Dorsolateral prefrontal cortex (tissue), 122 donors: ENCODE measurements at places on chromosomes 16 and 17.

GRCh38 chr16:4902038-4902437, 34.9 kb downstream of the PPL start:
- DNase-seq: no peak

- DNase-seq: no peak
Observed at GRCh38 chr17:7974638-7975131, 27.7 kb upstream of the GUCY2D start.

DNA sequence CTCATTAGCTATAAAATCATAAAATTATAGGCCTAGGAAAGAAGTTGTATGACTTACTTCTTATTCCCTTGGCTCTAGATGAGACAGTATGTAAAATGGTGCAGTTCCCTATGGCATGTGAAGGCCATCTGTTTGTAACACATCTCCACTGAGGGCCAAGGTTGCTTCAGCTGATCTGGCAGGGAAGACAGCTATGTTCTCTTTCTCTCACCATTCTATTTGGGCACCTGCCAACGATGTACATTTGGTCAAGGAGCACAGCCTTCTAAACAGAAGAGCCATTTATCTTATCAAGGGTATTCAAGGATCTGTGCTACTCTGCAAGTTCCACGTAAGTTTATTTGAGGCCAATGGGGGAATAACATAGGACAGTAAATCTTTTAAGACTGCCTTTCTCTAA, 129.8 kb upstream of the TOM1L1 start:
- no peak for DNase-seq

DNA sequence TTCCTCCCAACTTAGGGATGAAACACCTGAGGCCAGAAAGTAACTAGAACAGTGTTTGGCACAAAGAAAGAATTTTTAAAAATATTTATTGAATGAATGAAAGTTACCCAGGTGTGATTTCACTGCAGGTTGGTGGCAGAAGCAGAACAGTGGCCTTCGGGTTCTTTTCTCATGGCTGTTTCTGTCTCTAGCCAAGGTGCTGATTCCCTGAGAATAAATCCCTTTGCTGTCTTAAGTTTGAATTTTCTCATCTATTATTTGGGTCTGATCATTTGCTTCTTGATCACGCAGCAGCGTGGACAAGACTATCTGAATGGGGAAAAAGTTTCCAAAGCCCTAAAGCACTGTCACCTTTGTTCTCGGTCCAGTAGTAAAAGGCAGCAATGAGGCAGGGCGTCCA, 73.1 kb upstream of the KIFC3 start:
- no peak for DNase-seq

- DNase-seq: peak; percentile 47
Observed at GRCh38 chr17:7479213-7480088, at the start of gene ZBTB4. Gene ZBTB4 (minus strand): TSS chr17:7479631. CDS start chr17:7466801, 12,830 bp downstream.

- no peak for DNase-seq
Observed at GRCh38 chr17:83147280-83147679, 67.9 kb downstream of the METRNL start.

DNA sequence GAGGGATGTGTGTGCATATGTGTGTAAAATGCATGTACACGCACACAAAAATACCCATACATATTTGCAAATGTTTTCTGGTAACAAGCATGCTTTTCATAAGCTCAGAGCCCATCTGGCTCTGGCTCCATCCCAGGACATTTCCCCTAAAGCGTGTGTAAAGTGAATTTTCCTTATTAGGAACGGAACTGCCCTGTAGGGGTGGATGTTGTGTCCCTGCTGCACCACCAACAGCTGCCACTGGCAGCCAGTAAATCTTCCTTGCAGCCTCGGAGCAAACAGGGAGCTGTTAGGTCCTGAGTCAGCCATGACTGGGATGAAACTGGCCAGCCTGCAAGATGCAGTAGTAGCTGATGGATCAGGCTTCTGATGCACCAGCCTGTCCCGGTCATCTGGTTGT, 393.5 kb downstream of the UTP18 start:
- peak; percentile 66 for DNase-seq

- no peak for DNase-seq
Observed at GRCh38 chr17:9900044-9900594, 5.0 kb downstream of the RCVRN start.

GRCh38 chr17:82016061-82016874, 6.4 kb downstream of the CENPX start:
- DNase-seq: no peak

GRCh38 chr17:68587026-68587425, 14.1 kb downstream of the FAM20A start:
- no peak for DNase-seq

DNA sequence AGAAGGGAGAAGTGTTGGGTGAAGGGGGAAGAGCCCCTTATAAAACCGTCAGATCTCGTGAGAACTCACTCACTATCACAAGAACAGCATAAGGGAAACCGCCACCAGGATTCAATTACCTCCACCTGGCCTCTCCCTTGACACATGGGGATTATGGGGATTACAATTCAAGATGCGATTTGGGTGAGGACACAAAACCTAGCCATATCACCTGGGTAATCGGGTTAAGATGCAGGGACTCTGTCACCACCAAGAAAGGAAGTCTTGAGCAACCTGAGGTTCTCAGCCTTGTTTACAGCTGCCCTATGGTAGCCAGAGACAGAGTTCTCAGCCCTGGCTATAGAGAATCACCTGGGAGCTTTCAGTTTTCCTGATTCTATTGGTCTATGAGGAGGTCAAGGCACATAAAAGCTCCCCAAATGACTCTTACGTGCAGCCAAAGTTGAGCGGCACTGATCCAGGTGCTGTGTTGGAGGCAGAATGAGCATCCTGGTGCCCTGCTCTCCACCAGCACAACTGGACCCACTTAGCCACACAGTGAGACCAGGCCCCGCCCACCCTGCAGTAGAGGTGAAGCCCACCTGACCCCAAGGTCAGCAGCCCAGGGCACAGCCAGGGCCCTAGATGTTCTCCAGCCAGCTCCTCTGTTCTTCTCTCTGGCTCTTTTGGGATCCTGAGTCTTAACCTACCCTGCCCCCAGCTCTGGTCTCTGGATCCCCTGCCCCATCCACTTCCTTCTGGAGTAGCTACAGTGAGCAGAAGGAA, 138.5 kb upstream of the CDH5 start:
- DNase-seq: no peak

DNA sequence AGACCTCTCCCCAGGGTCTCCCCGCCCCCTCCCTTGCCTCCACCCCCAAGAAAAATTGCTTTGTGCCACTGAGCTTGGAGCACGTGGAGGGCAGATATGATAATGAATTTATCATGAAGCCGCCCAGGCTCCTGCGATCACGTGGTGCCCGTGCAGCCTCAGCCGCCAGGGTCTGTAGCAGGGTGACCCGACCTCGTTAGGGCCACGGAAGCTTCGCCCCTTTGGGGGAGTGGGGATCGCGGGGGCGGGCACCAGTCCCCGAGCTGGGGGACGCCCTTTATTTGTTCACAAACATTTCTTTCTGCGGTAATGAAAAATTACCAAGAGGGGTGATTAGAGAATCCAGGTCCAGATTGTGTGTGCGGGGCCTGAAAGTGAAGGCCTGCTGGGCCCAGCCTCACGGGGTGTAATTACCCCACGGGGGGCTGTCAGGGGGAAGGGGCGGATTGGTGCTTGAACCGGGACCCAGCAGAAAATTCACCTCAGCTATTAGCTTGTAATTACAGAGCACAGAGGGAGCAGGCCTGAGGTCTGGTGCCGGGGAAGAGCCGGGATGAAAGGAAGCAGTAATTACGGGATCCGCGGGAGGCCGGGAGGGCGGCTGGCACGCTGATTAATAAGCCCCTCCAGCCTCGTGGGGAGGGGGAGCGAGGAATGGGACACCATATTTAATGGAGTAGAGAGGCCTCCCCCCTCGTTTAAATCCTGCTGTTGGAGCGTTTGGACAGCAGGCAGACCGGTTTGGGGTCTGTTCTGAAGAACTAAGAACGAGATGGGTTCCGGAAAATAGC, 13.3 kb downstream of the GSE1 start:
- no peak for DNase-seq

- DNase-seq: no peak
Observed at GRCh38 chr17:17067257-17067656, 25.0 kb downstream of the MPRIP start.

- DNase-seq: peak; percentile 65
Observed at GRCh38 chr17:73401911-73402310, 90.1 kb upstream of the CDC42EP4 start.

DNA sequence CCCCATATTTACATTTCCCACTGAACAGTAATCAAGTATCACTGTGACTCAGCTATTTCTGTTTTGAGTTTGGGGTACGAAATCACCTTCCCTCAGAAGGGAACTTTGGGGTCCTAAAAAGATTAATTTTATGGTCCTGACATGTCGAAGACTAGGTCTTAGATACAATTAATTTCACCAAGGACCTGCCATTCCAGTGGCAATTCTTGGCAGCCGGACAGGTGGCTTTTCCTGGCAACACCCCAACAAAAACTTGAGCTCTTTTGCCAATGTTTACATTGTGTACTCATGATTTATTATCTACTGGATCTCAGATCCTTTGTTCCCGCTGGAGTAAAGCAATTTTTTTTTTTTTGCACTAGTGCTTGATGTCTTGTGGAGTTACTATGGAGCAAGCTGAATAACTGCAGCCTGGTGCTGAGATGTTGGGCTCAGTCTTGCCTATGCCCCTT, 14.4 kb downstream of the SLFN5 start:
- DNase-seq: no peak

GRCh38 chr17:61402978-61403800, 3.5 kb downstream of the TBX2 start:
- no peak for DNase-seq

- DNase-seq: no peak
Observed at GRCh38 chr16:50066482-50067289, 916 bp downstream of the HEATR3 start.

DNA sequence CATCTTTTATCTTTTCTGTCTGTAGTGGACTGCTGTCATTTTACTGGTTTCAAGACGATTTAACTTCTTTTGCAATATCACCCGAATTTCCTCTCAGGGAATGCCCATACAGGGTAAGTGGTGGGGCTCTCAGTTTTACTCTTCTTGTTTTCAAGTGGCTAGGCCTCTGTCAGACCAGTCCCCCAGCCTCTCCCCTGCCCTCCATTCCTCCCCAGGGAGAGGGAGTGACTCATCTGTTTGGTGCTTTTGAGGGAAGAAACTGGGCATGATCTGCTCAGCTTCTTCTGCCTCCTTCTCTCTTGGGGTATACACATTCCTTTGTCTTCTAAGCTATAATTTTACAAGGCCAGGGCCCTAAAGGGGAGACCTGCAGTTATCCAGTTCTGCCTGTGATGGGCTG, 332.0 kb downstream of the CBLN1 start:
- DNase-seq: no peak

- DNase-seq: no peak
Observed at GRCh38 chr17:4573669-4574068, 10.7 kb upstream of the SMTNL2 start.

GRCh38 chr17:48592057-48592514, 1.5 kb downstream of the HOXB5 start:
- DNase-seq: no peak

DNA sequence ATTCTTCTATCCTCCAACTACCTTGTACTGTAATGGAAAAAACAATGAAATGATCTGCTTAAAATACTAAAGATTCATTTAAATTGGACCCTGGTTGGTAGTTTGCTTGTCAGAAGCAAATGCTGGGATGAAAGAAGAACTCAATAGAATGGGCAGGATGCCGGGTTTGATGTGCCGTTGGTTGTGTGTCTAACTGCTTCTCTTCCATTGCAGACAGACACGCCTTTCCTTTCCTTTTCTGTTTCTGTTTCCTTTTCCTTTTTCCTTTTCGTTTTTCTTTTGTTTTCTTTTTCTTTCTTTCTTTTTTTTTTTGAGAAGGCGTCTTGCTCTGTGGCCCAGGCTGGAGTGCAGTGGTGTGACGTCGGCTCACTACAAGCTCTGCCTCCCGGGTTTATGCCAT, 64.6 kb downstream of the PLCG2 start:
- DNase-seq: no peak

GRCh38 chr16:69839798-69840409, 77.8 kb downstream of the WWP2 start:
- peak; percentile 68 for DNase-seq

DNA sequence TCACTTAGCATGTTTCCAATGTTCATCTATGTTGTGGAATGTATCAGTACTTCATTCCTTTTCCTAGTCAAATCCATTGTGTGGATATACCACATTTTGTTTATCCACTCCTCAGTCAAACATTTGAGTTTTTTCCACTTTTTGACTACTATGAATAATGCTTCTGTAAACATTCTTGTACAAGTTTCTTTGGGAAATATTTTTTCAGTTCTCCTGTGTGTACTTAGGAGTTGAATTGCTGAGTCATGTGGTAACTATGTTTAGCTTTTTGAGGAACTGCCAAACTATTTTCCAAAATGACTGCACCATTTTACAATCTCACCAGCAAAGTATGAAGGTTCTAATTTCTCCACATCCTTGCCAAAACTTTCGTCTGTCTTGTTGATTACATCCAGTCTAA, 223.7 kb upstream of the AXIN2 start:
- no peak for DNase-seq

DNA sequence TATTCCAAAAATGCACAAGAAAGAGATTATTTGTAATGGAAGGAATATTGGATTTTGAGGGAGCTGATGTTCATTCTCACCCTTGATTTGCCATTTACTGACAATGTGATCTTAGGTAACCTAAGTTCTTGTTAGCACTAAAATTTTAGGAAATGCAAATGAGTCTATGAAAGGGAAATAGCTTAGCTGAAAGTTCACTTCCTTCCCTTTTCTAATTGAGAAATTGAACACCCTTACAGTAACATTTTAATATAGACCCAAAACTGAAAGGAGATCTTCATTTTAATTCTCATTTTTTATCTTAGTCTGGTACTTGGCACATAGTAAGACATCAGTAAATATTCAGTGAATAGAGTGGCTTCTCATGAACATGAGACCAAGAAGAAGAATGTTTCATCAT, 10.9 kb upstream of the WSB1 start:
- no peak for DNase-seq

DNA sequence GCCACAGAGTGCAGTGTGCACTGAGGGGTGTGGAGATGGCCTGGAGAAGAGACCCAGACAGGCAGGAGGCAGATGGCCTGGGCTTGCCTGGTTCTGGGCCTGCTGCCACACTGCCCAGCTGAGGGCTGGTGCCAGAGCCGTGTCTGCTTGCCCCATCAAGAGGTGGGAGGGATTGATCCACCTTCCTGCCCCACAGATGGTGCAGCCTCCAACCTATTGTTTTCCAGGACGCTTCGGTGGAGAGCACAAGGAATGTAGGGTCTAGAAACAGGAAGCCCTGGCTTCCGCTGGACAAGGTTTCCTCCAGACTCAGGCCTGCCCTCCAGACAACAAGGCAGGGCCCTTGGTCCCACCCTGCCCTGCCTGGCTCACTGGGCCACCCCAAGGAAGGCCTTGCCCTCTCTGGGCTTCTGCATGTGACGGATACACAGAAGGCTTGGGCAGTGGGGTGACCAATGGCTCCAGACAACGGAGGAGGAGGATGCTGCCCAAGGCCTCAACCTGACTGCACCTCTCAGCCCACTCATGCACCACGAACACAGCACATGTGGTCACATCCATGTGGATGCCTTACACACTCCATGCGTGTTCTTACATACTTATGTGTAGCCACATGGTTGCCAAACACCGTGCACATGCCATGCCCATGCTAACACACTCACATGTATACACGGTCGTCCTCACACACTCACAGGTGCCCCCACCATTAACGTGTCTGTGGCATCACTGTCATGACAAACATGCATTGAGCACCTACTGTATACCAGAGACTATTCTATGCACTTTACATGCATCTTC, 6.5 kb upstream of the CDH5 start:
- DNase-seq: no peak

GRCh38 chr16:53945996-53946395, 242.0 kb downstream of the FTO start:
- no peak for DNase-seq
